ENCODE measurements at places on chromosomes 6 and 20.

DNA sequence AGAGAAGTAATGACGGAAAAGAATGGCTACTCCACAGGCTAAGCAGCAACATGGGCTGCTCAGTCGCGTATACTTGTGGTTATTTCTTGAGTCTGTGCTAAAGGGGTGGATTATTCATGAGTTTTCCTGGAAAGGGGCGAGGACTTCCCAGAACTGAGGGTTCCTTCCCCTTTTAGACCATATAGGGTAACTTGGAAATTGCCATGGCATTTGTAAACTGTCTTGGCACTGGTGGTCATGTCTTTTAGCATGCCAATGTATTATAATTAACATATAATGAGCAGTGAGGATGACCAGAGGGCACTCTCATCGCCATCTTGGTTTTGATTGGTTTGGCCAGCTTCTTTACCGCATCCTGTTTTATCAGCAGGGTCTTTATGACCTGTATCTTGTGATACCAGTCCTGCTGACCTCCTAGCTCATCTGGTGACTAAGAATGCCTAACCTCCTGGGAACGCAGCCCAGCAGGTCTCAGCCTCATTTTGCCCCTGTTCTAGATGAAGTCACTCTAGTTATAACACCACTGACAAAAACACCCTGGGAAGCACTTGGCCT lies 11.4 kb downstream of the LBP start:
- DNase-seq = no peak

DNA sequence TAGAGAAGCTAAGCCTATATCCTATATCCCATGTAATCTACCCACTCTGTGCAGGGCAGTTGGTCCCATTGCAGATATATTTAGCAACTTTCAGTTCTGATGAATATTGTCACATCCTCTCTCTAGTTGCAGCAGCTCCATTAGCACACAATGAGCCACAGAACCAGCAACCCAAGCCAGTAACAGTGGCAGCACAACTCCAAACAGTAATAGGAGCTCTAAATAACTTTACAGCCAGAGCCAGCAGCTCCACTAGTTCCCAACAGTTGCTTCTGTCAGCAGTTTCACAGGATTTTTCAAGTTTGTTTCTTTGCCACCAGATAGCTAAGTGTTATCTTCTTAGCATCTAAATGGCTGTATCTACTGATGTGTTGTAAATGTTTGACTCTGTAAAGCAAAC lies 490.8 kb downstream of the HTR1B start:
- no peak for DNase-seq

GRCh38 chr20:48931527-48932374 lies 10.2 kb downstream of the ARFGEF2 start:
- DNase-seq = no peak

- DNase-seq = no peak
Measured at GRCh38 chr6:149429427-149430360, 29.6 kb downstream of the SUMO4 start.

GRCh38 chr20:38152175-38152620 lies 12.9 kb downstream of the TGM2 start:
- no peak for DNase-seq

GRCh38 chr6:151082079-151082478 lies 157.7 kb upstream of the AKAP12 start:
- DNase-seq = no peak

DNA sequence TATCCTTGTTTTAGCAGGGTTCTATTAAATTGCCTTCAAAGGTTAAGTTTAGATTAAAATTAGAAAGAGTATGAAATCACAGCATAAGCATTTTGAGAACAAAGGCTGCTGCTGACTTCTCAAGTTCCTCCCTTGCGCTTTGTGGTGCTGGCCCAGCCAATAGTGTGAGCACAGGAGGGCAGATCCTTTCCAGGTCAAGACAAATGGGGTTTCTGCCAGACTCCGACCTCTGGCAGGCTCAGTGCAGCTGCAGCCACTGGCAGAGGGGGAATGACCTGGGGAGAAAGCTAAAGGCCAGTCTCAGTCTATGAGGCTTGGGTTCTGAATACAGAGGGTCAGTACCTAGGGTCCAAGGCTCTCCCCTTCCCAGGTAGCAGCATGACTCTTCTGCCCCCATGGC lies 27.0 kb downstream of the CLIC5 start:
- DNase-seq = no peak

- DNase-seq = peak; percentile 30
Measured at GRCh38 chr20:5504061-5504739, 187.4 kb upstream of the PROKR2 start.

All from NCI-H2029 treated with DMSO at 0.1 percent for 48 hours (cell line).